ENCODE measurements at places on chromosomes 13 and 19.

DNA sequence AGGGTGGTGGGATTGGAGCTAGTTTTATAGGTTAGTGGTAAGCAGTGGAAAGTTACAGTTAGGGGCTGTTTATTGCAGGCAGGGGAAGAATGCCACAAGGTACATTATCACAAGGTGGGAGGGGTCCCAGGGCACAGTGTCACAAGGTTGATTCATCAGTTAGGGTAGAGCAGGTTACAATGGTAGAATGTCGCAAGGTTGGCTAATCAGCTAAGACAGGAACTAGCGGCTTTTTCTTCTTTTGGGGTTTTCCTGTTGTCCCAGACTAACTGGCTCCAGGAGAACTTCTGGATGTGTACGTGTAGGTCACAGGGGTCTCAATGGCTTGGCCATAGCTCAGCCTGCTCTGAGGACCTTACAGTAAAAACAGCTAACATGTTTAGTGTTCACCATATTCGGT, 1221.1 kb downstream of the SLITRK1 start:
- no peak for DNase-seq
- H3K4me3 ChIP-seq: no peak overlapping the region
- H3K4me1 ChIP-seq: no peaks in the 10 kb centered on the region
- H3K27me3 ChIP-seq: no peaks in the 10 kb centered on the region
- no peaks in the 10 kb centered on the region for H3K36me3 ChIP-seq

DNA sequence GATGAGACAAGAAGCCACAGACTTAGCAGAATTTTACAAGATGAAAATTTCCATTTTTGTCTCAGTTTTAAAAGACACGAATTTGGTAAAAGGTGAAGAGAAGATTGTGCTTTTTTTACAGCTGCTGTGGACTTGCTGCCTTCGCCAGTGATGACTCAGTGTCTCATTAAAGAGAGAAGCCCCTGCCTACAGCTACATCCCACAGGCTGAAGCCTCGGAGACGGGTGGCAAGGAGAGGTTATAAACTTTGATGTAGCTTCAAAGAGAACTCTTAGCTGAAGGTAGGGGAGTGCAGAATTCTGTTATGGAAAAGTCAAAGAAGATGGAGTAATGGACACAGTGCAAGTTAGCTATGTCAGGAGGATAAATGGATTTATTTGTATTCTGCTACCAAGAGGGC, 683.4 kb upstream of the ARGLU1 start:
- H3K27me3 ChIP-seq: no peaks in the 10 kb centered on the region
- no peaks in the 10 kb centered on the region for H3K36me3 ChIP-seq
- no peaks in the 10 kb centered on the region for H3K4me1 ChIP-seq
- DNase-seq: no peak
- H3K27ac ChIP-seq: no peak overlapping the region

DNA sequence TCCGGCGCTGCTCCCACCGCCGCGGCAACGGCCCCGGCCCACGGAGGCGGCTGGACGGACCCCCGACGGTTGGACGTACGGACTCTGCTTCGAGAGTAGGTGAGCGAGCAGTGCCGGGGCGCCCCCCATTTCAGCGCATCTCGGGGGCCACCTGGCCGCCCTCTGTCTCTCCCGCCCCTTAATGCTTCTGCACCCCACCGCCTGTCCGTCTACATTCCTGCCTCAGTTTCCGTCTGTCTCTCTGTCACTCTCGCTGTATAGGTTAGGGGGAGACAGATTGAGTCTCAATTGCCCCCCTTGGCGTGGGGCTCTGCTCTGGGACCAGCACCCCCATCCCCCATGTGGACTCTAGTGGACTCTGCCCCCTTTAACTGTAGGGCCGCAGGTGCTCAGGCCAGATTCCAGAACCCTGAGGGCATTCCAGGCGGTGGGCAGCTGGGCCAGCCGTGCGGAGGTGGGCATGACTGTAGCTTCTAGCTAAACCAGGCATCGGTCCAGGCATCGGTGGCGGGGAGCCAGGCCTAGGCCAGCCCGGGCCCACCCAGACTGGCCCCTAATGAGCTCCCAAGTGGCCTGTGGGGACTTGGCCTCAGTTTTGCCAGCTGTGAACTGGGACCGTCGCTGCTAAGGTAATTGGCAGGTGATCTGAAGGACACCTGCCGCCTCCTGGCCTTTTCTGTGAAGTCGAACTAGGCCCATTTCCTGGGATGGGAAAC, 373 bp downstream of the TNFAIP8L1 start:
- H3K4me1 ChIP-seq: peaks cover 16% of the 10 kb centered on the region
- H3K36me3 ChIP-seq: peaks cover 2% of the 10 kb centered on the region
- H3K27ac ChIP-seq: peak overlapping the region; percentile 90
- H3K27me3 ChIP-seq: no peaks in the 10 kb centered on the region
- peak overlapping the region; percentile 99 for H3K4me3 ChIP-seq
- no peak for DNase-seq

GRCh38 chr13:46320406-46320805, 66.6 kb downstream of the RUBCNL start:
- peaks cover 23% of the 10 kb centered on the region for H3K4me1 ChIP-seq
- H3K27ac ChIP-seq: peak overlapping the region; percentile 77
- H3K27me3 ChIP-seq: no peaks in the 10 kb centered on the region
- peak overlapping the region; percentile 75 for H3K4me3 ChIP-seq
- no peak for DNase-seq

GRCh38 chr13:99371956-99372355, 64.8 kb upstream of the GPR183 start:
- peak overlapping the region; percentile 67 for H3K27ac ChIP-seq
- H3K4me1 ChIP-seq: peaks cover 85% of the 10 kb centered on the region
- peaks cover 68% of the 10 kb centered on the region for H3K36me3 ChIP-seq
- DNase-seq: peak; percentile 56
- no peaks in the 10 kb centered on the region for H3K27me3 ChIP-seq
- H3K4me3 ChIP-seq: peak overlapping the region; percentile 73

DNA sequence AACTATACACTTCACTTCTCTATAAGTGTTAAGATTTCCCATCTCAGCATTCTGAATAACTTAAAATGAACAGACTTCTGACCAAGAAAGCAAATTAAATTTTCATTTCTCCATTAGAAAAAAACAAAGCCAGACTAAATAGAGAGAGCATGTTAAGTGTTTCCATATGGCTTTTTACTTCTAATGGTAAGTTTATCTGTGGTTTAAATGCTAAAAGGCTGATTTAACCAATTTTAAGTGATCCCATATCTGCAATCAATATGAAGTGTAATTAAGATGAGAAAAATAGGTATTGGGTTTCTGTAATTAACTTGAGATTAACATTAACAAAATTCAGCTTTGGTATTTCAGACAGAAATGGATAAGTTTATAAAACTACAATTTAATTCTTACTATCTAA, 107.8 kb downstream of the ELF1 start:
- H3K27me3 ChIP-seq: no peaks in the 10 kb centered on the region
- H3K4me1 ChIP-seq: peaks cover 12% of the 10 kb centered on the region
- no peak overlapping the region for H3K27ac ChIP-seq
- H3K36me3 ChIP-seq: peaks cover 8% of the 10 kb centered on the region
- no peak for DNase-seq

DNA sequence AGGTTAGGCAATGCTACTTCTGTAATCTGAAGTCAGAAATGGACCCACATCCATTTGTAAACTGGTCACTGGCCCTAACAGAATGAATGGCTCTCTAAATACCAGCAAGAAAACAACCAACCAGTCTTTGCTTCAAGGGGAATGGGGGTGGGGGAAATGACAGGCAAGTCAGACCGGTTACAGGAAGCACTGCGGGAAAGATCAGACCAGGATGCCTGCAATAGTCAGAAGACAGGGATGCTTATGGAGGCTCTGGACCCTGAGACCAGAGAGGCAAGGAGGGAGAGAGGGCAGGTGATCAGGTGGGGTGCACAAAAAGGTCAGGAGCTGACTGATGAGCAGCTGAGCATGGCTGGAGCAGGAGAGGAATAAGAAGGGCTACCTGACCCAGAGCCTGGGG, 13.1 kb downstream of the MED26 start:
- no peak for DNase-seq
- H3K27ac ChIP-seq: peak overlapping the region; percentile 70
- peaks cover 43% of the 10 kb centered on the region for H3K4me1 ChIP-seq
- H3K4me3 ChIP-seq: peak overlapping the region; percentile 44
- peaks cover 1% of the 10 kb centered on the region for H3K36me3 ChIP-seq

DNA sequence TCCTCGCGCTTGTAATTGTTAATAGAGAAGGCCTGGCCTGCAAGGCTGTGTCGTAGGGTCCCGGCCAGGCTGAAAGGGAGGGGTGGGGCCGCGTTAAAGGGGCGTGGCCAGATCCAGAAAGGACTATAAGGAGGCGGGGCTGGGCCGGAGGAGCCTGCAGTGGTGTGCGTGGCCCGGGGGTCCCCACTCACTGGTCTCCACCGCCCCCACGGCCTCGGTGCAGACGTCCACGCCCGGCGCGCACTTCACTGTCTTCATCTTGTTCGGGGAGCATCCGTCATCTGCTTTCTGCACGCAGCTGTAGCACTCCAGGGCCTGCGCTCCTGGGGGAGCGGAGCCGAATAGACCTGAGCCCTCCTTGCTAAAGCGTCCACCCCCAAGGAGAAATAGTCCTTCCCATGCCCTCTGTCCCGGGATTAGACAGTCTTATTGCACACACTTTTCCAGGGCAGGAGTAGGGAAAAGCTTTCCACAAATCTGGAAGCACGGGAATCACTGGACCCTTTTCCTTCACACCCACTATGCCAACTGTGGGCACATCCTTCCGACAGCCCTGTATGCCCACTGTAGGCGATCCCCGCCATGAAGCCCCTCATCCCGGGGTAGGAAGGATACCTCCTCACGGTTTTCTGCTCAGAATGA, 1.2 kb downstream of the LYPD3 start:
- peak overlapping the region; percentile 96 for H3K27ac ChIP-seq
- peak overlapping the region; percentile 92 for H3K4me3 ChIP-seq
- DNase-seq: no peak
- H3K4me1 ChIP-seq: peaks cover 33% of the 10 kb centered on the region
- H3K27me3 ChIP-seq: no peaks in the 10 kb centered on the region
- no peaks in the 10 kb centered on the region for H3K36me3 ChIP-seq

DNA sequence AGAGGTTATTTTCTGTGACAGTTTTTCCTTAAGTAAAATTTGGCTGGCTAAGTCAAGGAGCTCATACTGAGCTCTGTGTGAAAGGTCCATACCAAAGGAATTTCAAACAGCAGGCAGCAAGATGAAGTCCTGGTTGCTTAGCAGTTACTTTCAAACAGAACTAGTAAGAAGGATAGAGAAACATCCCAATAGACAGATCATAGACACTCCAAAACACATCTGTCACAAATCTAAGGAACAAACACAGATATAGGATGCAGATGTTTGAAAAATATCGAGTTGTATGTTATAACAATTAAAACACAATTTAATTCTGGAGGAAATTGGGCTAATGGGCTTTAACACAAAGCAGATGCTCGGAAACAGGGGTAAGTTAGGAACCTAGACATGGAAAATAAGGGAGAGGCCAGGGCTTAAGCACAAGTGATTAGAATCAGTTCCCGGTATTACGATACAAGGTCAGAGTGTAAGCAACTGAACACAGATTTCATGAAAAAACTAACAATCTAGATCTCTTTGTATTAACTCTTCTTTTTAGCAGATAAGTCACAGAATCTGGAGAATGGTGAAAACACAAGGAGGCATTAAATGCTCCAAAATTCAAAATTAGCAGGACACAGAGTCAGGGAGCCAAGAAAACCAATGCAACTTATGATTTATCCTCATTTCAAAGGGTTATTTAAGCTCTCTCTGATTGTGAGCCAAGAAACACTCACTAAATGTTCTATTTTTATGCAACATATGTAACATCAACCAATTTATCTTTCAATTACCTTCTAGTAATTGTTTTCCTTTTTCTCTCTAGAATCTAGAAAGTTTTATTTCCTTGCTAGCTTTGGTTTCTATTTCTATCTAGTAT, 1992.9 kb upstream of the PCDH20 start:
- H3K27me3 ChIP-seq: no peaks in the 10 kb centered on the region
- no peak overlapping the region for H3K4me3 ChIP-seq
- no peak for DNase-seq
- H3K27ac ChIP-seq: no peak overlapping the region

GRCh38 chr13:33349986-33350826, 64.7 kb upstream of the STARD13 start:
- peaks cover 1% of the 10 kb centered on the region for H3K4me1 ChIP-seq
- H3K4me3 ChIP-seq: no peak overlapping the region
- no peaks in the 10 kb centered on the region for H3K36me3 ChIP-seq
- H3K27ac ChIP-seq: no peak overlapping the region

DNA sequence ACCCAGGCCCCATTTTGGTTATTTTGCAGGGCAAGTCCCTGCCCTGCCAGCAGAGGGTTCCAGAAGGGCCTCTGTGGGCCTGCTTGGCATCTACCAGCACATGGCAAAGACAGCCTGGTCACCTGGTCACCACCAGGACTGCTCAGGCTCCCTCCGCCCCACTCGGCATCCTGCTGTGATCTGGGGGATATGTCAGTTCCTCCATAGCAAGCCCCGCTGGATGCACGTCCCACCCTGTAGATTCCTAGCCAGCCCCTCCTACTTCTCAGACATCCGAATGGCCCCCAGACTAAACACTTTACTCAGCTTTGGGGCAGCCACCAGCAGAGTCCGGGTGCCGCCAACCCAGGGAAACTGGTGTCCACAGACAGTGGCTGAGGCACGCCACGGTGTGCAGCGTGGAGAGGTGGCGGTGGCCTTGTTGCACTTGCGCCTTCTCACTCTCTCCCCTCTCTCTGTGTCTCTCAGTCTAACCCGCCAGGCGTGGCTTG, 31.8 kb upstream of the USE1 start:
- peaks cover 15% of the 10 kb centered on the region for H3K4me1 ChIP-seq
- peak overlapping the region; percentile 91 for H3K27ac ChIP-seq
- DNase-seq: no peak
- H3K4me3 ChIP-seq: peak overlapping the region; percentile 86
- H3K36me3 ChIP-seq: peaks cover 54% of the 10 kb centered on the region

GRCh38 chr19:13328241-13328640, 178.0 kb downstream of the IER2 start:
- no peaks in the 10 kb centered on the region for H3K27me3 ChIP-seq
- no peak overlapping the region for H3K27ac ChIP-seq
- no peaks in the 10 kb centered on the region for H3K4me1 ChIP-seq

DNA sequence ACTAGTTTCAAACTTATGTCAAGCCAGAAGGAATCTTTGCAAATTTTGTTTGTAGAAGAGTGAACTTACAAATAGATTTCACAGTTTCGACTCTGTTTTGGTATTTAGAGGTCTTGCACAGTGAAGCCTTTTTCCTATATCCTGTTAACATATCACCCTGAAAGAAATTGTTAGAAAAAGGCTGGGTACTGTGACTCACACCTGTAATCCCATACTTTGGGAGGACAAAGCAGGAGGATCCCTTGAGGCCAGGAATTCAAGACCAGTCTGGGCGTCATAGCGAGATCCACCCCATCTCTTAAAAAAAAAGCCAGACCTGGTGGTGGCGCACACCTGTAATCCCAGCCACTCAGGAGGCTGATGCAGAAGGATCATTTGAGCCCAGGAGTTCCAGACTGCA, 224.0 kb downstream of the GGACT start:
- DNase-seq: no peak
- H3K36me3 ChIP-seq: no peaks in the 10 kb centered on the region

Data from T-helper 2 cell treated with Interferon-gamma antibody and Interleukin-4, amounts not matched to agents 5 μg/mL and 100 μg/mL, for 36 hours (primary cell).